ENCODE measurements at places on chromosomes 16 and 17. TPM values are rescaled to one million over a fixed set of nuclear protein-coding genes. Genes with fewer than 3 reads are reported as not detected.

DNA sequence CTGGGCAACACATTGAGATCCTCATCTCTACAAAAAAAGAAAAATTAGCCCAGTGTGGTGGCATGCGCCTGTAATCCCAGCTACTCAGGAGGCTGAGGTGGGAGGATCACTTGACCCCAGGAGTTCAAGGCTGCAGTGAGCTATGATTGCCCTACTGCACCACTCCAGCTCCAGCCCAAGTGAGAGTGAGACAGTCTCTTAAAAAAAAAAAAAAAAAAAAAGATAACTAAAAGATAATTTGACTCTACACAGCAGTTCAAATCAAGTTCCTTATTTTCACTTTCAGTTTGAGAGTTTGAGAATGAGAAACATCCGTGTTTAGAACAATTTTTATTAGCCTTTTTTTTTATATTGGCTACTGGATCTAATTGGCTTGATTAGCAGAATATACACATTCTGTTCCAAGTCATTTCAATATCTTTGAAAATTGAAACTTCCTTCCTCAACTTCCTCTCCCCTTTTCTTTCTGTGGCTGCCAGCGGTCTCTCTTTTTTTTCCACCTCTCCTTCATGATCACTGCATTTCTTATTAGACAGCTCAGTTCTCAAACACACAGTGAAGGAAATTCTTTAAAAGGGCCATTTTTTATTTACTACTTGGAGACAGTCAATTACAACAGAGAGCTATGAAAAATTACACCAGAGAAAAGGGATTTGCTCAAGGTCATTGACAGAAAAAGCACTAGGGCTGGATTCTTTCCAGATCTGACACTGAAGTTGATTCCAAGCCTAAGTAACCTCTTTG, 4.5 kb upstream of the ACSF2 start:
- no peak for DNase-seq

GRCh38 chr16:85123891-85124635, 11.8 kb upstream of the CIBAR2 start:
- peak; percentile 64 for DNase-seq

GRCh38 chr17:39772415-39772814, 34.7 kb downstream of the GRB7 start:
- DNase-seq, result no peak

DNA sequence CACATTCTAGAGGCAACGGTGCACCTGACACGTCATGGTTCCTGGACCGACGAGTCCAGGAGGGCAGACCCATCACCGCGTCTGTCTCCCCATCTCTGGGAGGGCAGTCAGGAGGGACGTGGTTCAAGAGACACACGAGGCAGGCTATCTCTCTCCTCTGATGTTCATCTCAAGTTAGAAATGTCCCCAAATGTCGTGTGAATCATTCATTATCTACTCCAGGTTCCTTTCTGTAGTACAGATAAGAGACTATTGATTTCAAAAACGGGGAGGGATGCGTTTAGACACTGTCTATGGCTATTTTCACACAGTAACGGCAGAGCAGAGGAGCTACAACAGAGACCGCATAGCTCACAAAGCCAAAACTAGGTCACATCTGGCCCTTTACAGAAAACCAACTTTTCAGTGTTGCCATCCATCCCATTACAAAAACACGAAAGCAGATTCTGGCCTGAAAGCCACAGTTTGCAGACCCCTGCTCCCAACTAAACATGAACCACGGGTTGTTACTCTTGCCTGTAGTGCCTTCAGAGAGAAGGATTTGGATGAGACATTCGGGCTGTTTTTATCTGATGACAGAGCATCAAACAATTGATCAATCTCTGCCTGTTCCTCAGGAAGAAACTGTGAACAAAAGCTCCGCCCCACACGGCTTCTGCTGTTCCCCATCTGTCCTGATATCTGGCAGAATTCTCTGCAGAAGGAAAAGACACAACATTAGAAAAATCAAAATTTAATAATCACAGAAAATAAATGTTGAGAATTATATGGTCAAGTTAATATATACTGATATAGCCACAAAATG, 6.8 kb downstream of the MEAK7 start:
- DNase-seq, result no peak

GRCh38 chr17:59641799-59642484, 22.2 kb downstream of the CLTC start:
- DNase-seq, result no peak

DNA sequence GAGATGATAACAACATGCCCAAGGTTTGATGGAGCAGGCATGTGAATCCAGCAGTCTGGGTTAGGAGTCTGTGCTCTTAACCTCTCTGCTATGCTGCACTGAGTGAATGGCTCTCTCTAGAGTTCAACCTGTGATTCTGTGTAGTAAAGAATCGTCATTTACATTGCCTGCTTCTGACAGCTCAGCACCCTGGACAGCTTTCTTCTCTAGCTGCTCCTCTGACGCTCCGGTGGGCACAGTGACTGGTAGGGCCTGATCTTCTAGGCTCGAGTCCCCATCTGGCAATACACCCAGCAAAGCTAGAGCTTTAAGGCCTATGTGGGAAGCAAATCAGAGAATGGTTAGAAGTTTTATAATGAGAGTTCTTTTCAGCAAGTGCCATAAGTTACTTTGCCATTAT, 85.3 kb upstream of the ATP2A3 start:
- DNase-seq, result no peak

DNA sequence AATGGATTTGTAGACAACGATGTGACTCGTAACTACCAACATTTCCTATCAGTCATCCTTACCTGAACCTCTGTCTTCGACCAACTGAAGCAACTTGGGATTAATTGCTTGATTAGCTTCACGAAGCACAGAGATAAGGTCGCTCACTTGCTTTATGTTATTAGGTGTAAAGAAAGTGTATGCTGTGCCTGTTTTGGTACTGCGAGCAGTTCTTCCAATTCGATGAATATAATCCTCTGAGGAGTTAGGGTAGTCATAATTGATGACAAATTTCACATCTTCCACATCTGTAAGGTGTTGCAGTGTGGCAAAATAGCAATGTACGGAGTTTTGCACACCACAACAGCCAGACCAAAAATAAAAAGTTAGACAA, 3.6 kb upstream of the POLG2 start:
- no peak for DNase-seq

- DNase-seq, result no peak
These were observed 45.9 kb downstream of the ABAT start for GRCh38 chr16:8720080-8720966.

DNA sequence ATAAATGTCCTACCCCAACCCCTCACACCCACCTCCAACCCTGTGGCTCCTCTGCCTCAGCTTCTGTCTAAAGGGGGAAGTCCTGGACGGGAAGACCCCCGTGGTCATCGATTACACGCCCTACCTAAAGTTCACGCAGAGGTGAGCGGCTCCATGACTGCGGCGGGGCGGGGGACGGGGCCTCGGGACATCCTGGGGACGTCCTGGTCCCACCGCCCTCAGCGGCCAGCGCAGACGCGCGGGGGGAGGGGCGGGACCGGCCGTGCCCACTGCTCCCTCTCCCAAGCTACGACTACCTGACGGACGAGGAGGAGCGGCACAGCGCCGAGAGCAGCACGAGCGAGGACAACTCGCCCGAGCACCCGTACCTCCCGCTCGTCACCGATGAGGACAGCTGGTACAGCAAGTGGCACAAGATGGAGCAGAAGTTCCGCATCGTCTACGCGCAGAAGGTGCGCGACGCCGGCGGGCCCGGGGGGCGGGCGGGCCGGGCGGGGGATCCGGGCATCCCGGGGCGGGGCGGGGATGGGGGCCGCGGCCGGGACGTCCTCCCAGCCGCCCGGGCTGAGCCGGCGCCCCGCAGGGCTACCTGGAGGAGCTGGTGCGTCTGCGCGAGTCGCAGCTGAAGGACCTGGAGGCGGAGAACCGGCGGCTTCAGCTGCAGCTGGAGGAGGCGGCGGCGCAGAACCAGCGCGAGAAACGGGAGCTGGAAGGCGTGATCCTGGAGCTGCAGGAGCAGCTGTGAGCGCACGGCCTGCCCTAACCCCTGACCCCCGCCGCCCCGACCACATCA, 6.7 kb downstream of the RUNDC3A start:
- DNase-seq, result no peak

GRCh38 chr17:63821804-63822203, 5.4 kb upstream of the PSMC5 start:
- no peak for DNase-seq

- no peak for DNase-seq
These were observed 109.8 kb downstream of the GOSR1 start for GRCh38 chr17:30586818-30587595.

- no peak for DNase-seq
These were observed 12.9 kb downstream of the GJD3 start for GRCh38 chr17:40351359-40352236.

GRCh38 chr17:62715882-62716390, 88.5 kb downstream of the MRC2 start:
- DNase-seq, result no peak

DNA sequence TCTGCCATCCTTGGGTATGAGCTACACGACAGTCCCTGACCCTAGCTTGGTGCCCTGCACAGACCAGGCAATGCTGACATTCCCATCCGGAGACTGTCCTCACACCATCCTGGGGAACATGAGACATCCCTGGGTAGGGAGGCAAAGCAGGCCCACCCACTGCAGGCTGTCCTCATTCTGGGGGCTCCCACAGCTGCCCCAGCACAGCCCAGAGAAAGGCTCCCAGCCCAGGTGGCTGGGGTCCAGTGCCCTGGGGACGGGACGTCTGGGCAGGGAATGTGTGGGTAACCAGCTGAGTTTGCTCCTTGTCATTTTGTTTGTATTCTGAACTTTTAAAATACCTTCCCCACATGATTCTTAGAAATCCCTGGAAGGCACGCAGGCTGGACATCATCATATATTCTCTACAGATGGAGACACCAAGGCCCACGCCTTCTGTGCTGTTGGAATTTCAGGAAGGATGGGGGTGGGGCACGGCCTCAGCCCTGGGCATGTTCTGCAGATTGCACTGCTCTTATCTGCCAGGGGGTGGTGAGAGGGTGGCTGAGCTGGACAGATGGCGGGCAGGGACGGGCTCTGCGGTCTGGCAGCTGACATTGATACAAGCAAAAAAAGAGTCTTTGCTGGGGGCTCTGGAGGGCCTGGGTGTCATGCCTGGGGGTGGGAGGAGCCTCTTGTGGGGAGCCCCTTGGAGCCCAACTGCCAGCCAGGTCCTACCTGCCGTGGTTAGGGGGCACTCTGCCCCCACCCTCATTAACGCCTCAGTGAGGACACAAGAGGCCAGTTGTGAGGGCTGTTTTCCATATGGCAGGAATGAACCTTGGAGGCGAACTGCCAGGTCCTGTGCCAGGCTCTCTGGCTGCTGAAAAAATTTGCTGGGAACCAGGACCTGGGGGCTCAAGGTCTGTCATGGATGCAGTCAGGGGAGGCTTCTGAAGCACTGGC, 28.4 kb downstream of the LRRC75A start:
- no peak for DNase-seq

DNA sequence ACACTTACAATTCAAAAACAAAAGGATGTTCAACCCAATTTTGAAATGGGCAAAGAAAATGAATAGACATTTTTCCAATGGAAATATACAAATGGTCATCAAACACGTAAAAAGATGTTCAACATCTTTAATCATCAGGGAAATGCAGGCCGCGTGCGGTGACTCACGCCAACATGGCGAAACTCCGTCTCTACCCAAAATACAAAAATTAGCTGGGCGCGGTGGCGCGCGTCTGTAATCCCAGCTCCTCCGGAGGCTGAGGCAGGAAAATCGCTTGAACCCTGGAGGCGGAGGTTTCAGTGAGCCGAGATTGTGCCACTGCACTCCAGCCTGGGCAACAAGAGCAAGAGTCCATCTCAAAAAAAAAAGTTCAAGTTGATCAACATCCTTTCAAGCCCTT, 1.8 kb upstream of the CLUAP1 start:
- DNase-seq, result no peak

GRCh38 chr16:9258423-9259051, 167.1 kb downstream of the HAPSTR1 start:
- DNase-seq, result no peak

DNA sequence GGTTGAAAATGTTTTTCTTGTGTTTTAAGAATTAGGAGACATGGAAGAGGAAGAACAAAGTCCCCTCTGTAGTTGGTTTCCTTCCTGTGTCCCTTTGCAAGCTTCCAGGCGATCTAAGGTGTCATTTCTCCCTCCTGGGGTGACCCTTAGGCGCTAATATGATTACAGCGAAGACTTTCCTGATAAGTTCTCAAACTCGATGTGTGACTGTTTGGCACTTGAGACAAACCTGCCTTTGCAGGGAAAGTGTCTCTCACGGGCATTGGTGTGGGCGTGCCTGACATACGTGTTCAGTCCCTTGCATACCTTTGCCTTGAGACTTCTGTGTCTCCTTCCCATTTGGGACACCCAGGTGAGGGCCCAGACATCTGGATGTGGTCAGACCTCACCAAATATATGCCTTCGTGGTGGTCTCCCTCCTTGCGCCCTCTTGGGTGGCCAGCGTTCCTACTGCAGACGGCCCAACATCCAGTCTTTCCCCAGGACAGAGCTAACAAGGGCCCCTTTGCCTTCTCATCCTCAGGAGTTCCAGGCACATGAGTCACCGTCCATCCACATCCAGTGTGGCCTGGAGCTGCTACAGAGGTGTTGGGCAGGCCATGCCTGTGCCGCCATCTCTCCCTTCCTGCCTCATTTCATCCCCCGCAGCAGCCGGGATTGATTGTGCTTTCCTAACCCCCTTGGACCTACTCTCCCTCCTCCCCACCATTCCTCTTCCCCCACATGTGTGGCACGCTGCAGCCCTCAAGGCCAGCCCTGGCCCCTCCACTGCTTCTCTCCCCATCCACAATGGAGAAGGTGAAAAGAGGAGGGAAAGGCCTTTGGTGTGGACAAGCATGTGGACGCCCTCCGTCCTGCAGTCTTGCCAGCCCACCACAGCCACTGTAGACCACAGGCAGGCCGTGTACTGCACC, 3.1 kb upstream of the JPT2 start:
- DNase-seq, result no peak

Gene CEP112
- total RNA-seq, result 26.0 TPM

Gene TCAP
- 5,286 TPM for total RNA-seq

Gene CHMP6
- total RNA-seq, result 19.0 TPM

Gene SMIM36
- total RNA-seq, result not detected
